ENCODE measurements at places on chromosomes 5 and 9.

DNA sequence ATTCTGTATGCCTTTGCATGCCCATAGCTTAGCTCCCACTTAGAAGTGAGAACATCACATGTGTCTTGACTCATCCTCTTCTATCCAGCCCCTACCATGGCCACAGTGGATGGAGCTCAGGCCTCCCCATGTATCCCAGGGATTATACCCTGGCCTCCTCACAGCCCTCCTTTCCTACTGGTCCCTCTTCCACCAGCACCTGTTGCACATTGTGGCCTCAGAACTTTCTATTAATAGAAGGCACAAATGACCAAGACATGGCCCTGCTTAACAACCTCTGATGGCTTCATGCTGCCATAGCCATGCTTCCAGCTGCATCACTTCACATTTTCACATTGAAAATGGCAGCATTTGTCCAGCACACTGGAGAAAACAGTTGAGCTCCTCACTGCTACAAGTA, 315.4 kb downstream of the CDK5RAP2 start:
- no peak for DNase-seq

- DNase-seq: no peak
Observed at GRCh38 chr5:147384346-147385193, 125.3 kb downstream of the DPYSL3 start.

- no peak for DNase-seq
Observed at GRCh38 chr5:66769839-66770617, 173.8 kb downstream of the MAST4 start.

DNA sequence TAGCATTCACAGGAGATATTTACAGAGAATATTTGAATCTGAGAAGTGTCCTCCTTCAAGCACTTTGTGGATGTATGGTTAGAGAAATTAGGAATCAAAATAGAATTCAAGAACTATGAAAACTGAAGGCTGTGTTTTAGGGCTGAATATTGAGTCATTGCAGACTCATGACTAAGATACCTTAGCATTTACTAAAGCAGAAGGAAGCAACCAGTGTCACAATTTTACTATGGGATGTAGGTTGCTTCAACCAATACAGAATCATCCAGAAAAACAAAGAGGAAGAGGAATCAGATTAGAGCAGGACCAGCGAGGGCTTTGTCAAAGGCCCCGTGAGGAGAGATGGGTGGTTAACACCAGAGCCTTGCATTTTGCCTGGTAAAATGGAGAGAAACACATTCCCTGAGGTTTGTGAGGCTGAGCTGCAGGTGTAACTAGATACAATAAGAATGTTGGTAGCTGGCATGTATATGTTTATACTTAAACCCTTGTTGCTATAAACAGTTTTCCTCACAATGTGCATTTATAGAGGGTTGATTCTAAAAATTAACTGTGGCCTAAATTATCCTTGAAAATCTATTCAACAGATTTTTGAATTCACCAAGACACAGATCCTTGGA, 518.1 kb downstream of the AGTPBP1 start:
- no peak for DNase-seq

DNA sequence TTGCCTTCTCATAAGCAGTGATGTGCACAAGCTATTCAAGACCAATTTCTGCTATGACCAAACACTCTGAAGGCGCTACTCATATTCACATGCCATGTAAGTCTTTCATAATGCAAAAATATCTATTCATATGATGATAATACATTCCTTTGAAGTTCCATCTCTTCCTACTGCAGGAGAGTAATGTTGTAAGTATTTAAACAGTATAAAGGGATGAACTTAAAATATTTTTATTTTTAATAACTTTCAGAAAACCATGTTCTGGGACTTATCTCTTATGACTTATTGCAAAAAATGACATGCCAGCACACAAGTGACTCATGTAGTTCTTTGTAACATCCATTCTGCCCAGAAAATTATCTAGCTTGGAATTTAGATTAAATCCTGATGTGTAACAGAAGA, 376.4 kb downstream of the KCTD16 start:
- DNase-seq: no peak

GRCh38 chr5:176646707-176647029, 616 bp upstream of the TSPAN17 start:
- DNase-seq: no peak

DNA sequence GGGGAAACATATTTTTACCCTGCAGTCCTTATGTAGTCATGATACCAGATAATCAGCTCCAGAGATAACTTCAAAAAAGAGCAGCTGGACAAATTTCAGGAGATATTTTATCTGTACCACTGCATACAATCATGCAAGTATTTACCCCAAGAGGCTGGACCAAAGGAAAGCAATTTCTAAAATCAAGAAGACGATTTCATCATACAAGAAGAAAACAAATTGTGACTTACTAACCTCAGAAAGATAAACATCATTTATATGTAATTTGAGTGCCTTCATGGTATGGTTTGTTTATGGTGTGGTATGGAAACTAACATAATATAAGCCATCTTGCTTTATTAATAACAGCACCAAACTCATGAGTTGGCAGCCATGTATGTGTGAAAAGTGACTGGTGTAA, 603.6 kb downstream of the PSAT1 start:
- no peak for DNase-seq

DNA sequence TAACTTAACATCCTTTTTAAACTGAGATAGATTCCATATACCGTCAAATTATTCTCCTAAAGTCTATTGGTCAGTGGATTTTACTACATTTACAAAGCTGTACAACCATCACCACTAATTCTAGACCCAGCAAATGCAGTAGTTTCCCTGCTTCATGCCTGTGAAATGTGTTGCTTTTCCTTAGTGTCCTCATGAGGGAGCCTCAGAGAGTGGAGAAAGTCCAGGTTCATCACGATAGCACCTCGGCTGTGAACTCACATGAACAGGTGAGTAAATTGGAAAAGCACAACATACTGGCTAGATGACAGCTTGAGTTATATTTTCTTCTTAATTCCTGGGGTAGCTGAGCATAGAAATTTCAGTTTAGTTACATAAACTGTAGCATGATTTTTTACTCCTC, 653.7 kb downstream of the MTRR start:
- DNase-seq: no peak

DNA sequence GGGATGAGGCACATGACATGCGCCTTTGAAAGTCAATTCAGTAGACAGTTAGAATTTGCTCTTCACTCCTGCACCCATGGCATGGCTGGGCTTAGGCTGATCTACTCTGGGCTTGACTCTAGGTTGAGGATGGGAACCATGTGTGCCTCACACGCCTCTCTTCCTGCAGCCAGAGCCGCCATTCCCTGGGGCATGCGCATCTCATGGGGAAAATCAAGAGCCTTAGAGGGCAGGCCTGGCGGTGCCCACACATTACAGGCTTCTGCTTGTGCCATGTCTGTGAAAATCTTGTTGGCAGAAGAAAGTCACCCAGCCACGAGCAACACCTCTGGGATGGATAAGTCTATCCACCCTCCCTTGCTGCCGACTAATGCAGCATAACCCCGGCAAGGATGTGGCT, 808.5 kb downstream of the CDH9 start:
- DNase-seq: no peak

GRCh38 chr5:105688227-105688792, 1982.4 kb downstream of the EFNA5 start:
- no peak for DNase-seq

DNA sequence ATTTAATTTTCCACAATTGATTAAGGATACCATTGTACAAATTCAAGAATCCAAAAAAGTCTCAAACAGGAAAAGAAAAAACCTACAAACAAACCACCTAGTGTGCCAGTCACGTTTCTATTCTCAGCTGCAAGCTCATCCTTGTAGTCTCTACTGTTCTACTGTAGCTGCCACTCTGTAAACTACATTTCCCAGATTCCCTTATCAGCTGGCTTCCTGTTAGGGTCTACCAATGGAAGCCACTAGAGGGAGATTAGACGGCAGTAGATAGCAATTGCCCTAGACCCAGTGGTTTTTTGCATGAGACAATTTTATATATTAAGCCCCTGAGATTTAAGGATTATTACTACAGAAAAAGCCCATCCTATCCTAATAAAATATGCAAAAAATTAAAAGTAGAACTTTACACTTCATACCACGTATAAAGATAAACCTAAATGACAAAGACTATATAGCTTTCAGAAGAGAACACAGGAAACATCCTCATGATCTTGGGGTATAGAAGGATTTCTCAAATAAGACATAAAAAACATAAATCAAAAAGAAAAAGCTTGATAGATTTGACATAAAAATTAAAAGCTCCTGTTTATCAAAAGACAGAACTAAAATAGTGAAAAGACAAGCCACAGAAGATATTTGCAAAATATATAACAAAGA, 37.4 kb downstream of the P4HA2 start:
- DNase-seq: no peak

GRCh38 chr5:90709323-90710155, 150.9 kb downstream of the ADGRV1 start:
- DNase-seq: no peak

DNA sequence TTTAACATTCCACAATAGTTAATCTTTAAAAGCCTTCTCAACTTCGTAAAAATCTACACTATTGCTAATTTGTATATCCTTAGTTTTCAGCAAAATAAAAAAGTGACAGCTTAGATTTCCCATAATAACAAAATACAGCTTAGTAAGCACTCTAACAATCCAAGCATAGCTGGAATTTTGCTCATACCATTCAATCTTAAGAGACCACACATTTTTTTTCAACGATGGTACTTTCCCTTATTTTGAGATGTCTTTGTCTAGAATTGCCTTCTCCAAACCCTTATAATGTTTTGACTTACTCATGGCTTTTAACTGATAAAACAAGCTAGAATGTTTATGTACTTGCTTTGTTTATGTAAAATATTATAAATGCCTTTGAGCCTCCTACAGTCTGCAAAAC, 65.6 kb downstream of the HOMER1 start:
- no peak for DNase-seq

- no peak for DNase-seq
Observed at GRCh38 chr9:86580688-86581087, 226.5 kb upstream of the TUT7 start.

- no peak for DNase-seq
Observed at GRCh38 chr5:93503598-93504067, 77.4 kb downstream of the NR2F1-AS1 start.

- DNase-seq: no peak
Observed at GRCh38 chr5:17991775-17992174, 357.5 kb downstream of the TAF11L14 start.

GRCh38 chr9:93305497-93306020, 121.6 kb downstream of the WNK2 start:
- DNase-seq: no peak

- DNase-seq: no peak
Observed at GRCh38 chr5:40361378-40361777, 318.3 kb upstream of the PTGER4 start.

- DNase-seq: no peak
Observed at GRCh38 chr9:137372693-137373610, 50.0 kb downstream of the EXD3 start.

GRCh38 chr9:123425836-123426365, 69.9 kb downstream of the CRB2 start:
- DNase-seq: no peak

GRCh38 chr9:128333451-128333869, 6.9 kb upstream of the SLC27A4 start:
- DNase-seq: no peak

GRCh38 chr5:174623433-174624019, 100.9 kb upstream of the MSX2 start:
- DNase-seq: no peak

- DNase-seq: no peak
Observed at GRCh38 chr9:4386819-4387218, 87.0 kb upstream of the GLIS3 start.

DNA sequence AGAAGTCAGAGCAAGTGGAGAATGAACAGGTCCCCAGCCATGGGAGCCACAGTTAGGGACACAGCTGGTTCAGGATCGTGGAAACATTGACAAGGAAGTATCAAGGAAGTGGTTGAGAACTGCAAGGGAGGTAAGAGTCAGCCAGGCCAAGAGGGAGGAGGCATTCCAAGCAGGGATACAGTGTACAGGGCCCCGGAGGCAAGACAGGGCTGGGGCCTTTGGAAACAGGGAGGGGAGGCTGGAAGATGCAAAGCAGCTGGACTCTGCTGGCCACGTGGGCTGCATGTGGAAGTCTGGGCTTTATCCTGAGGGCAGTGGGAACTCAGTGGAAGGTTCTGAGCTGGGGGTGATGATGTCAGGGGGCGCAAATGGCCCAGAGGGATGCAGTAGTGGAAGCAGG, 14.2 kb downstream of the CCDC180 start:
- no peak for DNase-seq

GRCh38 chr5:97528941-97529340, 345.9 kb upstream of the RIOK2 start:
- DNase-seq: no peak

DNA sequence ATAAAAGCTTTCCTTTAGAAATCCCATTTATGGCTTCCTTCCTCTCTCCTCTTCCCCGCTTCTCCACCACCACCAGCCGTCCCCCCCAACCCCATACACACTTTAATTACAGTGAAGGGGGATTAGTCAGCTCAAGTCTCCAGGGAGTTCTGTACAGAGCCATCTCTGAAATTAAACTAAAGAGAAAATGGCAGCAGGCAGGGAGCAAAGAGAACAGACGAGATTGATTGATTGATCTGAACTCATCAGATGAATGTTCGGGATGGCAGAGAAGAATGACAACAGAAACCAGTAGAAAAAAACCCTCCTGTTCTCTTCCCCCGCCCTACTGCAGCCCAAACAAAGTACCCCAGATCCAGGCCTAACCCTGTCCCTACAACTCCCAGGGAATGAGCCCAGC, 241.7 kb upstream of the PANK3 start:
- no peak for DNase-seq

- peak; percentile 13 for DNase-seq
Observed at GRCh38 chr5:18393565-18394442, 759.5 kb downstream of the TAF11L14 start.

GRCh38 chr5:14435481-14435880, 146.1 kb upstream of the OTULINL start:
- DNase-seq: no peak

DNA sequence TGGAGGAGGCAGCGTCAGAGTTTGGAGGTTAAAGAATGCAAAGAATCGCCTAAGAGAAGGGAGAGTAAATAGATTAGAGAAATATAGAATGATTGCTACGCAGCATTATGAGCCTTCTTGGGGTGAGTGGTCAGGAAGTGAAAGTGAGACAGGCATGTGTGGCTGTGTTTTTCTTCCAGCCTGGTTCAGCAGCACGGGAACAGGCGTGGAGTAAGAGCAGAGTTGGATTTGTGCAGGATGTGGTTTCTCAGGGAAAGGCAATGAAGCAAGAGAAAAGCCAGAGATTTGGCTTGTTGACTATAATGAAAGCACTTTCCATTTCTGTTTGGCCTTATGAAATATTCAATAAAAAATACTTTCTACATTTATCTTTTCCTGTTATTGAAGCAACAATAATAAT, 34.3 kb upstream of the FRMD3 start:
- DNase-seq: no peak

Data from activated CD4-positive, CD25-positive, alpha-beta regulatory T cell (primary cell).